ENCODE measurements at places on chromosomes 1 and 21.
A peak's percentile ranks its signal among the peaks of the same experiment; 100 is the strongest.

GRCh38 chr1:232635778-232636356, 5.9 kb upstream of the SIPA1L2 start:
- DNase-seq: peak; percentile 82

DNA sequence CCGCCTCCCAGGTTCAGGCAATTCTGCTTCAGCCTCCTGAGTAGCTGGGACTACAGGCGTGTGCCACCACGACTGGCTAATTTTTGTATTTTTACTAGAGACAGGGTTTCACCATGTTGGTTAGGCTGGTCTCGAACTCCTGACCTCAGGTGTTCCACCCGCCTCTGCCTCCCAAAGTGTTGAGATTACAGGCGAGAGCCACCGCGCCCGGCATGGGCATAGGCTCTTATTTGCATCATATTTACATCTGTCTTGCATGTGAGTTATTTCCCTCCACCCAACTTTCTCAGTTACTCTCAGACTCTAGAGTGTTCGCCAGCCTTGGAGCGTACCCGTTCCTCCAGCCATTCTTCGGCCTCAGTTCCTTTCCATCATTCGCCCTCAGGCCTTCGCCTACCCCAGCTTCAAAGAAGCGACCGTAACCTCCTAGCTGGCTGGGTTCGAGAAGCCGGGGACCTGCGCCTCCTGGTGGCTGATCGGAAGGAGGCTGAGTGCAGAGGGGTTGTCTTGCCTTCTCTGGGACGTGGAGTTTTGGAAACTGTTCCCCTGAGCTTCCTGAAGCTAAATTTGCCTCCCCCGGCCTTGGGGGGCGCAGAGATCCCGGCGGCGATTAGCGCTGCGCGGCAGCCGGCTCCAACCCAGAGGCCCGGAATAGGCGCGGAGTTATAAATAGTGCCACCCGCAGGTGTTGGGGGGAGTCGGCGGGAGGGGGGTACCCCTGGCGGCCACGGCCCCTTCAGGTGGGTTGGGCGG, 3.6 kb upstream of the ZBTB7B start:
- DNase-seq: peak; percentile 59

DNA sequence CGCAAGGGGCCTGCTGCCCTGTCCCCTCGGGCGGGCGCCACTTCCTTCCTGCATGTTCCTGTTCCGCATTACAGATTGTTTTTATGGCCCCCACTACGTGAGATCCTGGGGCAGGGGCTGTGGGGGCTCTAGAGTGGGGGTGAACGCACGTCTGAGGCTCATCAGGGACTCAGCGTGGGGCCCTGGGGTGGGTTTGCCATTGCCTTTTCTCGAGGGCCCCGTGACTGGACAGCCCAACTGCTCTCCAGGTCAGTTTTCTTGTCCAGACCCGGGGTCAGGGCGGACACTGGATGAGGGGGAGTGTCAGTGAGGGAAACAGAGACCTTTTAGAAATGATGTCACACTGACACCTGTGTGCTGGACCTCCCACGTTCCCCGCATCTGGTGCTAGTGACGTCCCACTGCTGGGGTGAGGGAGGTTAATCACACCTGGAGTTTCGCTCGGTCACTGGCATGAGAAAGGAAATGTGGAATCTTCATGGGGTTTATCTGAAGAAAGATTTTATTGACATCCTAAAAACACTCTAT, 65.9 kb downstream of the AGPAT3 start:
- no peak for DNase-seq

DNA sequence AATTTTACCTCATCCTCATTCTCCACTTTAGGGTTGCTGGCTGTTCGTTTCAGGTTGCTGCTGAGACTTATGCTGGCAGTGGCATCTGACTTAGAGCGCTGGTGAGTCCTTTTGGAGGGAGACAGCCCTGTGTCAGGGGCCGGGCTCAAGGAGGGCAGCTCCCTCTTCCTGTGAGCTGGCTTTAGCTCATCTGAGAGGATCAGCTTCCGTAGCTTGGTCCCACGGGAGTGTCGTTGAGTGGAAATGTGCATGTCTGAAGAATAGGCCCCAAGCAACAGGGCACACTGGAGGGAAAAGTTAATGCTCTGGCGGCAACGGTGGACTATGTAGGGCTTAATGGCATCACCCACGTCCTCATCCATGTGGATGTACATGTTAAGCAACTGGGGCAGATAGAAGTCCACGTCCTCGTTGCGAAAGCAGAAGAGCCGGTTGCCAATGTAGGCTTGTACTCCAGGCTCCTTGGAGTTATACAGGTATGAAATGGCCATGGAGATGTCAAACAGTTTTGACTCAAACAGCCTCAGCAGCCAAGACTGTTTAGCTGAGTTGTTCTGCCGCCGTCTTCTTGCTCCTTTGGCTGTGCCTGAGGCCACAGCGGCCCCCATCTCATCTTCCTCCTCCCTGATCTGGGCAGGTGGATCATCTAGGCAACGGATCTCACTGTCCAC, 11.5 kb downstream of the PI4KB start:
- DNase-seq: no peak

DNA sequence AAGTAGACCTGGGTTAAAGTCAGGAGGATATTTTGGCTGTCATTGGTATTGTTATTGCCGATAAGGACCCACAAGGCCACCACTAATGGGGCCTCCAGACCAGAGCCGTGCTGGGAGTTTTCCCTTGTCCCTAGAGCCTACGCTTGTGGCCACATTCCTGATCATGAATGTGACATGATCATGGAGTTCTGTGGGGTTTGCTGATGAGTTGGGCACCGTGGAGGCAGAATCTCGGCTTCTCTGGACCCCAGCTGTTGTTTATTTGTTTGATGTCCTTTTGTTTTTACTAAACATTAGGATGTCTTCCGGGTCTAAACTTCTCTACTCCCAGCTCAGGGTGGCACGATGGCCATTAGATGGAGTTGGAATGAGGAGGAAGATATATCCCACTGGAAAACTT, 74.9 kb upstream of the TMPRSS2 start:
- DNase-seq: no peak

DNA sequence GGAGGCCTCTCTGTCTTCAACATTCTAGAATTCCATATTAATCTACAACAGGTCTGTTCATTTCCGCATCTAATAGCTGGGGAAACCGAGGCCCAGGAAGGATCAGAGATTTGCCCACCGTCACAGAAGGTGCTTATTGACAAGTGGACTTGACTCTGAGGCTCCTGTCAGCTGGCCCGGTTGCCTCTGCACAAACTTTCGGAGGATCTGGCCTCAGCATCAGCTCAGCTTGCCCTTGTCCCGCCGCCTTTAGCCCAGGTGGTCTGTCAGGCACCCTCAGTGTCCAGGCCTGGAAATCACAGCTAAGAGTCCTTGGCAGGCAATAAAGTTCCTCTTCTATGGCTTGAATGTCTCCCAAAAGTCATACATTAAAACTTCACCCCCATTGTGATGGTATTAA, 8.2 kb upstream of the RUNX3 start:
- DNase-seq: no peak

GRCh38 chr1:217620814-217621213, 10.1 kb downstream of the GPATCH2 start:
- DNase-seq: no peak

DNA sequence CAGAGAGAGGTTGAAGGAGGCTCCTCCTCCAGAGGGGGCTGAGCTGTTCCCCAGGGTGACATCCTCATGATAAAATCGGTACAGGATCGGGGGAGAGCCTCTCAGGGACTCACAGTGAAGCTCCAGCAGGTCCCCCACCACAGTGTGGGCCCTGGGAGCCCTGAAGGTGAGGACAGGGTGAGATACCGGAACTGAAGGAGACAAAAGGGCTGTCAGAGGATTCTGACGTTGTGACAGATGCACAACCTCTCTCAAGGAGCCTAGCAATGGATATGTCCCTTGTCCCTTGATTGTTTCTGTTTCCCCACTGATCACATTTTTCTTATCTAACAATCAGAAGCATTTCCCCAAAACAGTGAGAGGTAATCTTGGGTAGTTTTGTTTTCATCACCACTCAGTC, 5.2 kb downstream of the FCRL3 start:
- no peak for DNase-seq

DNA sequence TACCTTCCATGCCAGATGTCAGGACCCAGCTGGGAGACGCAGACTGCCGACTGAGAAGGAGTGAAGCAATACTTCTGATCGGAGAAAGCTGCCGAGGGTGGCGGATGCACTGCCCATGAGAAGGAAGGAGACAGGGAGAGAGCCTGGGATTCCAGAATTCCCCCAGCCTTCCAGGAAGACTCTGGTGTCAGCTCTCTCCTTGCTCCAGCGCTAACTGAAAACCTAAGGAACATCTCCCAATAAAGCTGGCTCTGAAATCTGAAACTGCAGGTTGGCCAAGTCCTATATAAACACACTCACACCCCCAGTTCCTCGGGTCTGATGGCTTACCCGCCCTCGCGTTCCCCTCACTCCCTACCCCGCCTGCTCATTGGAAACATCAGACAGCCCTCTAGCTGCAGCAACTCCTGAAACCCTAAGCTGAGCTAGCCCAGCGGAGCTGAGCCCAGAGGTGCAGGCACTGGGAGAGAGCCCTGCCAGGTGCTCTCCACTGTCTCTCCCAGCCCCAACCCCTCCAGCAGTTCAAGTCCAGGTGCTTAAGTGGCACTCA, 52.3 kb downstream of the PLEKHA6 start:
- DNase-seq: peak; percentile 19

DNA sequence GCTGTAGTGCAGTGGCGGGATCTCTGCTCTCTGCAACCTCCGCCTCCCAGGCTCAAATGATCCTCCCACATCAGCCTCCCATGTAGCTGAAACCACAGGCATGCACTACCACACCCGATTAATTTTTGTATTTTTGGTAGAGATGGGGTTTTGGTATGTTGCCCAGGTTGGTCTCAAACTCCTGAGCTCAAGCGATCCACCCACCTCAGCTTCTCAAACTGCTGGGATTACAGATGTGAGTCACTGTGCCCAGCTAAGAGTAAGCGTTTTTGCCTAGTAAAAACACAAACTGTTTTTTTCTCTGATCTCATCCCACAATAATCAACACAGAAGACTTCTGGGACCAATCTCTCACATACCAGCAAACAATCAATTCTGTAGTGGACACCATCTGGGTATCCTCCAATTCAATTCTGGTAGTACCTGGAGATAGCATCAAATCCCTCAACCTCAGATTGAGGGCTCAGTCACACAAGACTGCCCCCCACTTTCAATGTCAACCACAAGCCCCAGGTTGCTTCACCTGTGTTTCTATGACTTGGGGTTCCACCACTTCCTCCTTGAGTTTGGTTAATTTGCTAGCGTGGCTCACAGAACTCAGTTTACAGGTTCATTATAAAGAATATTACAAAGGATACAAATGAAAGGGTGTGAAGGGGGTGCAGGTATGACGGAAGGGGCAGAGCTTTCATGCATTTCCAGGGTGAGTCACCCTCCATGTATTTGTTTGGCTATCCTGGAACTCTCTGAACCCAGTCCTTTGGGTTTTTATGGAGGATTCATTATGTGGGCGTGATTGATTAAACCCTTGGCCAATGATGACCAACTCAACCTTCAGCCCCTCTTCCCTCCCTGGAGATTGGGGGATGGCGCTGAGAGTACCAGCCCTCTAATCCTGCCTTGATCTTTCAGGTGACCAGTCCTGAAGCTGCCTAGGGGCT, 40.0 kb upstream of the RHOU start:
- DNase-seq: no peak

DNA sequence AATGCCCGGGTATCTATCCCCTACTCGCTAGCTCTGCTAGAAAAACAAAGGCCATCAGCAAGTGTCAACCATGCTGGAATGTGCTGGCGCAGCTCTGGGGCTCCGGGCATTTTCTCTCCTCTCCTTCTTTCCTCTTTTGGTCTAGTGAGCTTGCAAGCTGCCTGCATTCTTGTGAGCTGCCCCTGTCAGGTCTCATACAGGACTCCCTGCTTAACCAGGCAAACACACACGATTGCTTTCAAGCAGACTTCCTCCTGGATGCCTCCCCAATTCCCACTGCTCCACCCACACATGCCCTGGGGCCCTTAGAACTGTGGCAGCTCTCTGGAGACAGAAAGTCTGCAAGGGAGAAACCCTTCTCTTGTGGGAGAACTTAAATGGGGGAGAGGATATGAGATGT, 35.7 kb upstream of the SUCO start:
- no peak for DNase-seq

GRCh38 chr1:34060901-34061415, 104.1 kb downstream of the CSMD2 start:
- DNase-seq: peak; percentile 37

DNA sequence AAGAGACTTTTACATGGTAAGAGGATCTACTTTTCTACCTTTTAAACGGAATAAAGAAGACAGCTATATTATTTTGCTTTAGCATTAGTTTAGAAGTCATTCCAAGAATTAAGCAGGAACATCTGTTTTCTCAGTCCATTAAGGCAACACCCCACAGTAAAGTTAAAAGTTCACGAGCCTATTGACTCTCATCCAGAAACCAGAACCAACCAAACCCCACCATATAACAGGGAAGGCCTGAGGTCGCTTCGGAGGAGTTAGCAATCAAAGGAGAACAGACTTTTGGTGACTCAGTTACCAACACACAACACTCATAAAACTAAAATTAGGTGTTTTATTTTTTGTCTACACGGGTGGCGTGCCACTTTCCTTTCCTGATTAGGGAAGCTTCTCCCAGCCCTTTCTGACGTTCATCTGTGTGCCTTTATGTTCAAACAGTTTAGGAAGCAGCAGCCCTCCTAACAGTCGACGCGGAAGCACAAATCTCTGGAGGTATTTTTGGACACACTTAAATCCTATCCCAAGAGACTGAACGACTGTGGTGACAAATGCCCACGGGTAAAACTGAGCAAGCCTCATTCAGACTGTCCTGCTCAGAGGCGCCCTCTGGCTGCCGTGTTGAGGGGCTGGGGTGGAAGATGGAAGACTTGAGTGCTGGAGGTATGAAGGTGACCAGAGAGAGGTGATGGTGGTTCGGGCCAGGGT, 8.6 kb upstream of the PLA2G2C start:
- peak; percentile 44 for DNase-seq

GRCh38 chr1:203754455-203754864, 10.5 kb upstream of the LAX1 start:
- DNase-seq: no peak

DNA sequence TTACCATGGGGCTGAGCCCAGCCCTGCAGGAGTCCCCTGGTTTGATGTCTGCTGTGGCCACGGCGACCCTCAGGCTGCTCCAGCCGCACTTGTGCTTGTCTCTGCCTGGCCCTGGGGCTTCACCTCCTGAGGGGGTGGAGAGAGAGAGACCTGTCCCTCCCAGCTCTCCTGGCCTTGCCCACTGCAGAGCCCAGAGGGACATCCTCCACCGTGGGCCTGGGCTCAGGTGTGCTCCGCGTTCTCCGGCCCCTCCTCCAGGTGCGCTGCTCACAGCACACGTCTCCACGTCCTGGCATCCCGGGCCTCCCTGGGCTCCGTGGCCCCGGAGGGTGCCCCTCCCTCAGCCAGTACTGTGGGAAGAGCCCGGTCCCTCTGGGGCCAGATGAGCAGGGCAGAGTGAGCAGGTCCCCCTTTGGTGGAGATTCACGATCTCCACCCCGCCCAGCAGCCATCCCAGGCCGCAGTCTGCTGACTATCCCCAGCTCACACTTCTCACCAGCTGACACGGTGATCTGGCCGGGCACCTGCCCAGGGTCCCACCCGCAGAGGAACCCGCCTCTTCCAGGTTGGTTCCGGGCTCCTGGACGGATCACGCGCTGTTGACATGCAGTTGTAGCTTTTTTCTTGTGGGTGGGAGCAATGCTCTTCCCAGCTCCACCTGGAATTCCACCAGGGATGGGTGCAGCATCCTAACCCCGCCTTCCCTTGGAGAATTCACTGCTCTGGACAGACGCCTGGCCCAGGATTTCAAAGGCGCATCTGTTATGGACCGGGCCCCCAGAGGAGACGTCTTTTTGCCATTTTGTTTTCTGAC, 41.8 kb upstream of the POFUT2 start:
- DNase-seq: no peak

GRCh38 chr1:94117259-94117851, 3.6 kb downstream of the ABCA4 start:
- DNase-seq: no peak

GRCh38 chr1:43174873-43175272, 2.7 kb downstream of the CFAP57 start:
- DNase-seq: no peak
